ENCODE measurements at places on chromosomes 16 and 17. TPM values are rescaled to one million over a fixed set of nuclear protein-coding genes. Genes with fewer than 3 reads are reported as not detected.

GRCh38 chr16:10297341-10298006 is 88.4 kb upstream of the ATF7IP2 start:
- no peak overlapping the region for H3K27ac ChIP-seq
- DNase-seq: no peak
- H3K4me3 ChIP-seq: no peak overlapping the region
- H3K36me3 ChIP-seq: no peaks in the 10 kb centered on the region
- H3K27me3 ChIP-seq: no peaks in the 10 kb centered on the region
- H3K4me1 ChIP-seq: no peaks in the 10 kb centered on the region

The GJD3 gene
- 0.27 TPM for total RNA-seq

- no peak overlapping the region for H3K27ac ChIP-seq
- no peak for DNase-seq
- H3K4me3 ChIP-seq: no peak overlapping the region
Observed at GRCh38 chr17:56717471-56717870, 116.2 kb downstream of the C17orf67 start.

DNA sequence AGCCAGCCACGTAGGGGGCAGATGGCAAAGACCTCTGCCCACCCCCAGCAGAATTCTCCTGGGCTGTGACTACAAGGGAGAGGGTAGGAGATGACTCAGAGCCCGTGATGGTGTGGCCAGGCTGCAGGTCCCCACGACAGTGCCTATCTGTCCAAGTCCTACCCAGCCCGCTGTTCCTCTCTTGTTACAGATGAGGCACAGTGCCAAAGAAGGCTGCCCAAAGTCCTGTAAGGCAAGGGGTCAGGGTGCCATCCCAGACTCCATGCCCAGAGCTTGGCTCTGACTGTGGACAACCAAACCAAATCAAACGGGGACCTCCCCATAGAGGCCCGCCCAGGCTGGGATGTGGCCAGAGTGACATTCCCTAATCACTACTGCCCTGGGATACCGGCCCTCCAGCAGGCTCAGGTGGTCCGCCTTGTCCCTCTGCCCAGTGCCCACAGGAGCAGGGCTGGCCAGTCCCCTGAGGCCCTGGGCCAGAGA is 12.6 kb upstream of the BCAR1 start:
- no peaks in the 10 kb centered on the region for H3K27me3 ChIP-seq
- H3K27ac ChIP-seq: no peak overlapping the region
- no peaks in the 10 kb centered on the region for H3K4me1 ChIP-seq
- no peaks in the 10 kb centered on the region for H3K36me3 ChIP-seq

- H3K4me1 ChIP-seq: no peaks in the 10 kb centered on the region
- H3K27me3 ChIP-seq: no peaks in the 10 kb centered on the region
- peaks cover 22% of the 10 kb centered on the region for H3K36me3 ChIP-seq
- H3K4me3 ChIP-seq: no peak overlapping the region
- no peak for DNase-seq
Observed at GRCh38 chr17:67884741-67885140, 59.4 kb downstream of the BPTF start.

The MRM1 gene
- total RNA-seq: 3.8 TPM

The KIF2B gene
- total RNA-seq: not detected

DNA sequence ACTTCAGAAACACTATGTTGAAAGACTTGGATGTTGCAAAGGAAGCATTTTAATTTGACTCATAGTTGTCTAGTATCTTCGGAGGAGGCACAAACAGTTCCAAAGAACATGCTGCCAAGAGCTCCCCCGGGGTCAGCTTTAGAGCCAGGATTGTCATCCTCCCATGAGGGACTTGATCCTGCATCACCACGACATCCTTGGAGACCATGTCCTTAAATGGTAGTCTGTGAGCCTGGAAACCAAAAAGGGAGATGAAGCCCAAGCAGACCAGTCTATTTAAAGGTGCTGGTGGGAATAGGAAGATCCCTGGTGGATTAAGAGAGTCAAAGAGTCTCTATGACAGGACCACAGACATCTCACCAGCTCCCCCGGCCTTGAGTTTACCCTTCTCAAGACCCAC is 33.3 kb upstream of the DYNLRB2 start:
- no peaks in the 10 kb centered on the region for H3K4me1 ChIP-seq
- no peaks in the 10 kb centered on the region for H3K27me3 ChIP-seq
- no peak for DNase-seq
- no peak overlapping the region for H3K27ac ChIP-seq
- no peaks in the 10 kb centered on the region for H3K36me3 ChIP-seq

DNA sequence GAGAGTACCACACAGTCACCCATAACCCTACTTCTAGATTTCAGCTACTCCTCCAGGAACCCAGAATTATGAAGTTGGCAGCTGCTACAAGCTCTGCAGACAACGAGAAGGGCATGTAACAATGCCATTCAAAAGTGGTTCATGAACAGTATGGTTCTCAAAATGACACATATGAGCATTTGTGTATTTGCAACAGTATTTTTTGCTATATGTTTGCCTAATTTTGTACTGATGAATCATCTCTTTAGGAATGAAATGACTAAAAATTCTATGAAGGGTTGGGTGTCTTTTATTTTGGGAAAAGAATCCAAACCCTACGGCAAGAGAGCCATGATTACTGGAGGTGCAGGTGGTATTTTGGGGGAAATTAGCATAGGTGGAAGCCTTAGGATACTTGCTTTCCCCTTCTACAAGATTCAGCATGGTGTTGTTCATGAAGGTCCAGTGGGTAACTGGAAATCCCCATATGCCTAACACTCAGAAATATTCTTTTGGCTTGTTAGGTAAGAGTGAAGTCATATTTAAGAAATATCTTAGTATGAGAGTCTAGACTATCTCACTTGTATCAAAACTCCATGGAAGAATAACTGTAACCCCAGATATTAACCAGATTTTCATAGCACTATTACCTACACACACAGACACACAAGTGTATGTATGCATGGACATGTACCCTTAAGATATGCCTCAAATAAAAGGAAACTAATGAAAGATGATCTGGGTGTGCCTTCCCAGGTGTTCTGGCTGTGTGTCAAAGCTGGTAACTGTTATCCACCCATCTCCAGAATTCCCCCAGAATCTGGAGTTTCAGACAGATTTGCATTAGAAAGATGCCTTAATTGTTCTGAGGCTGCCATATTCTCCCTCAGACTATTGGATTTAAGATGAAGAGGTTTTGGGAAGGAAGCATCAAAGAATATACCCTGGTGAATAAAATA is 688.2 kb upstream of the SOX9 start:
- no peak for DNase-seq
- no peaks in the 10 kb centered on the region for H3K27me3 ChIP-seq
- no peaks in the 10 kb centered on the region for H3K4me1 ChIP-seq
- no peak overlapping the region for H3K27ac ChIP-seq

GRCh38 chr16:68351991-68352431 is 41.2 kb downstream of the PRMT7 start:
- peaks cover 22% of the 10 kb centered on the region for H3K36me3 ChIP-seq
- H3K4me1 ChIP-seq: peaks cover 16% of the 10 kb centered on the region
- DNase-seq: no peak
- no peak overlapping the region for H3K27ac ChIP-seq

Measured in naive thymus-derived CD4-positive, alpha-beta T cell (primary cell).